ENCODE measurements at places on chromosomes 1 and 21. TPM values are rescaled to one million over a fixed set of nuclear protein-coding genes. Genes with fewer than 3 reads are reported as not detected.

Gene FABP3
- polyA plus RNA-seq: 173 TPM

Gene COL16A1
- 163 TPM for polyA plus RNA-seq

Gene NPR1
- 13.0 TPM for polyA plus RNA-seq

Gene GPR37L1
- polyA plus RNA-seq: 0.03 TPM

Gene IFFO2
- 5.2 TPM for polyA plus RNA-seq

Gene LHX8
- polyA plus RNA-seq: 0.12 TPM

Gene MMP23B
- 25.5 TPM for polyA plus RNA-seq

Gene AVPR1B
- 0.32 TPM for polyA plus RNA-seq

Gene NBPF4
- not detected for polyA plus RNA-seq

Gene C1orf94
- polyA plus RNA-seq: not detected

Gene BRDT
- polyA plus RNA-seq: not detected

Gene PLPPR4
- polyA plus RNA-seq: 11.1 TPM

Gene PPIAL4G
- not detected for polyA plus RNA-seq

Gene SLAMF7
- 0.43 TPM for polyA plus RNA-seq

Gene PRKACB
- not detected for polyA plus RNA-seq

Gene SEMA4A
- polyA plus RNA-seq: 2.3 TPM

Gene FAM72D
- 0.58 TPM for polyA plus RNA-seq

Gene MEGF6
- 8.3 TPM for polyA plus RNA-seq

Gene PLOD1
- polyA plus RNA-seq: 187 TPM

Gene FCRLA
- polyA plus RNA-seq: not detected

Gene ST6GALNAC5
- polyA plus RNA-seq: 1.8 TPM

Gene PROK1
- polyA plus RNA-seq: not detected

Gene ADGRB2
- polyA plus RNA-seq: not detected

Gene KRTAP19-1
- not detected for polyA plus RNA-seq

Gene DNASE2B
- 0.14 TPM for polyA plus RNA-seq

Gene ZBED6
- not detected for polyA plus RNA-seq

Gene MNDA
- 2.7 TPM for polyA plus RNA-seq

Gene MATN1
- 1.3 TPM for polyA plus RNA-seq

Gene TMEM125
- not detected for polyA plus RNA-seq

Gene LORICRIN
- polyA plus RNA-seq: not detected

Gene TMEM200B
- 4.6 TPM for polyA plus RNA-seq

Gene RIPPLY3
- polyA plus RNA-seq: 0.28 TPM

Gene EXTL1
- 4.7 TPM for polyA plus RNA-seq

Gene RCSD1
- polyA plus RNA-seq: 35.9 TPM

Gene ADSS2
- 29.7 TPM for polyA plus RNA-seq

Gene TMEM82
- not detected for polyA plus RNA-seq

Gene NR0B2
- not detected for polyA plus RNA-seq

Gene SH2D2A
- polyA plus RNA-seq: 0.79 TPM
